ENCODE measurements at places on chromosomes 4 and X. TPM values are rescaled to one million over a fixed set of nuclear protein-coding genes. Genes with fewer than 3 reads are reported as not detected.

CT45A10 gene
- polyA plus RNA-seq = not detected

DNA sequence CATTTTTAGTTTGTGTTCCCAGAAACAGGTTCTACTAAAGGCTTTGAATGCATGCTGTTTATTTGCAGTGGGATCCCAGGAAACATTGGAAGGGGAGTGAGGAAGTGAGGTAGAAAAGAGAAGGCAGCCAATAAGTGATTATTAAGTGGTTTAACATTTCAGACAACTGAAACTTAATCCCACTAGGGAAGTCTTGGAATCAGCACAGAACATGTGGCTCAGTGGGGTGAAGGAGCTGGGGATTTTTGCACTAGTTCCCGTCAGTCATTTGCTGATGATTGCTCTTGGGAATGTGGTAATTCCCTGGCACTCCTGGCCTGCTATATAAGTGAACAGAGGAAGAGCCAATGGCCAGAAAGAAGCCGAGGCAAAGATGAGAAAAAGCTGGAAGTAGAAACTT lies 1053.0 kb upstream of the IGFBP7 start:
- DNase-seq = no peak

DNA sequence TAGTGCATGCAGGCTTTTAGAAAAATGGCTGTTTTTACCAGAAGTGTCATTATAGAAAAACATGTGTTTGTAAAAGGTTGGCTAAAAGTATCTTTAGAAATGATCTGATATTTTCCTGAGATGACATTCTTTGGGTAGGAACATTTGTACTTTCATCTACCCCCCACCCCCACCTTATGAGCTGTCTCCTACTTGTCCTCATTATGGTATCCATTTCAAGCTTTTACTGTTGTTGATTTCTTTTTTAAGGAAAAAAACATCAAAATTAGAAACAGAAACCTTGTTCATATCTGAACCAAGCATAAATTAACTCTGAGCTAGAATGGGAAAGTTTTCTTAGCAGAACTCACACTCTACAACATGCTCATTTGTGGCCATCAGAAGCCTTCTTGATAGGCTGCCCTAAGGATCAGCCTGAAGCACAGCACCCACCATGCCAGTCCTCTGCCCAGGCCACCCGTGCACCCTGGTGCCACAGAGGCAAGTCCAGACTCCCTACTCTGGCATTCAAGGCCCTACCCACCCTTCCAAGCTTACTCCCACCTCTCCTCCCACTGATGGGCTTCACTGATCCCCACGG lies 49.4 kb downstream of the NSG1 start:
- no peak for DNase-seq

DNA sequence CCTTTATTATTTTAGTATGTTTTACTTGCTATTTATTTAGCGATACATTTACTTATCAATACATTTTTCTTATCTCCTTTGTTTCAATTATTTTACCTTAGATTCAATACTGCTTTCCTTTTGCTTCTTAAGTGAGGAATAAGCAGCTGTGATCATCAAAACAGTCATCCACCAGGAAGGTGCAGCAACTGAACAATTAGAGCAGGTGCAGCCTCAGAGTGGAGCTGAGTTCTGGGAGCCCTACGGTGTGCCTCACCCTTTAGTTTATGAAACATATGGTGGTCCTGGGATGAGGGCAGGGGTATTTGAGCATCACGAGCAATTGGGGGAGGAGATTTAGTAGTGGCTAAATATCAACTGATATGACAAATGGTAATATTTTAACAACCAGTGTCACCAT lies 111.0 kb downstream of the FRYL start:
- DNase-seq = no peak

GRCh38 chrX:10177004-10177396 lies 20.2 kb downstream of the CLCN4 start:
- no peak for DNase-seq

GRCh38 chrX:40261833-40262156 lies 164.0 kb upstream of the BCOR start:
- DNase-seq = no peak

ARR3 gene
- not detected for polyA plus RNA-seq

INTS6L gene
- 6.9 TPM for polyA plus RNA-seq

HEPH gene
- 49.4 TPM for polyA plus RNA-seq

DNA sequence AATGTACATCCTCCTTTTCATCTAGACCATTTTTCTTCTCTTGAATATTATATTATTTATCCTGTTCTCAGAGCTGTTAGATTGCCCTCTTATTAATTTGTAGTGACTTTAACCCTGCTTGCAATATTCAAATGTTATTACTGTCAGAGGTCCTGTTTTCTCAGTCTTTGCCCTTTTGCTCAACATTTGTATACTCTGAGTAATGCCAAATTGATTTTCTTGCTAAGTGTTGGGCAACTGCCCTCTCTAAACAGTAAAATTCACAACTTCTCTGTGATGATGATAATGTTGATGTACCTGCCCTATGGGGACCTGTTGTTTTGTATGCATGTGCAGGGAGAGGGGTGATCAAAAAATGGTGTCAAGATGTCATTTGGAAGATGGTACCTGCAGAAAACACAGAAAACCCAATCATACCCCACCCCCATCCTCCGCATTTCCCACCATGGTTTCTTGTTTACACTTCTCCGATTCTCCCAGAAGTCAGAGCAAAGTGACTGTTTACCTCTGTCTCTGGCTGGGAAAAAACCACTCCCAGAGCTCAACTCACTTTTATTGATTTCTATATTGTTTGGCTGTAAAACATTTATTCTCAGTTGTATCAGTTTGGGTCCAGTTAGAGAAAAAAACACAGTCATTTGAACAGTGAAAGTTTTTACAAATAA lies 694.0 kb downstream of the IL1RAPL1 start:
- DNase-seq = no peak

DNA sequence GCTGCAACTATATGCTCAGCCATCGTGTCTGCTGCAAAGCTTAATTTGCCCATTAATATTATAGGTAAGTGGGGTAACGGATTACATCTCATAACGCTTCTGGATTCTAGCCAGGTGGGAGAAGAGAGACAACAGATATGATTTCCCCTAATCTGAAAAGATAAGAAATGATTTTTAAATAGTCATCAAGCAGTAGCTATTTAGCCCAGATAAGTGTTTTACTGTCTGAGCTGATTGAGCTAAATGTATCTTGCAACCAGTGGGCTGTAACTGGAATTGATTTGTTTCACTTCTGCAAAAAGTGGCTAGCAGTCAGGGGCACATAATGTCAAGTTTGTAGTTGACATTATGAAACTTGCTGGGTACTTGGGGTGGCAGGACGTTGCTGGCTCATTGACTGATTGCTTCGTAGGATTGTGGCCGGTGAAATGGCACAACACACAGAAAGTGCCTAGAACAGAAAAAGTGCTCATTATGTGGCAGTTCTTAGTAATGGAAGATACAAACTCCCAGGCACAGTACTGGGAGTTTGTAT lies 18.5 kb downstream of the LAP3 start:
- DNase-seq = no peak

GRCh38 chr4:79442422-79442821 lies 34.4 kb upstream of the GK2 start:
- DNase-seq = no peak

- DNase-seq = no peak
These were observed 184.5 kb downstream of the SPRY1 start for GRCh38 chr4:123580981-123581664.

CFAP299 gene
- 1.9 TPM for polyA plus RNA-seq

- DNase-seq = no peak
These were observed 2.1 kb downstream of the MTM1 start for GRCh38 chrX:150570512-150570911.

CFI gene
- 0.46 TPM for polyA plus RNA-seq

- no peak for DNase-seq
These were observed 119.1 kb downstream of the TSPAN5 start for GRCh38 chr4:98539299-98539698.

DNA sequence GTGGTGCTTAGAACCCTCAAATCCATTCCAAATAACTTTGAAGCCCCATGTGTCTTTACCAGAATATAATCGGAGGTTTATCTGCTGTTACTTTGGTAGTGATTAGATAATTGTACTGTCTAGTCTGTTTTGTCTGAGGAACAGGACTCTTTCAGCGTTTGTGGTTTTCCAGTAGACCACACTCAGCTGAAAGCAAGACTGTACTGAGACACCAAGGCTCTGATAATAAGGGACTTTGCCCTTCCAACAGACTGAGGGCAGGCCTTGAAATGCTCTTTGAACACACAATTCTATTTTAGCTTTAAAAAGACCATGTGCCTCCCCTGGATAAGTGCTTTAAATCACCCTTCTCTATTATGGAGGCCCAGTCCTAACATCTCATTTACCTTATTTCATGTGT lies 76.1 kb downstream of the KLHL8 start:
- DNase-seq = no peak

TMEM156 gene
- 2.3 TPM for polyA plus RNA-seq

- DNase-seq = no peak
These were observed 26.6 kb upstream of the MAN2B2 start for GRCh38 chr4:6548201-6548881.

TMPRSS11B gene
- not detected for polyA plus RNA-seq

SLC25A31 gene
- not detected for polyA plus RNA-seq

CPE gene
- 11.8 TPM for polyA plus RNA-seq

- no peak for DNase-seq
These were observed 155.9 kb downstream of the APBB2 start for GRCh38 chr4:41058426-41058825.

DNA sequence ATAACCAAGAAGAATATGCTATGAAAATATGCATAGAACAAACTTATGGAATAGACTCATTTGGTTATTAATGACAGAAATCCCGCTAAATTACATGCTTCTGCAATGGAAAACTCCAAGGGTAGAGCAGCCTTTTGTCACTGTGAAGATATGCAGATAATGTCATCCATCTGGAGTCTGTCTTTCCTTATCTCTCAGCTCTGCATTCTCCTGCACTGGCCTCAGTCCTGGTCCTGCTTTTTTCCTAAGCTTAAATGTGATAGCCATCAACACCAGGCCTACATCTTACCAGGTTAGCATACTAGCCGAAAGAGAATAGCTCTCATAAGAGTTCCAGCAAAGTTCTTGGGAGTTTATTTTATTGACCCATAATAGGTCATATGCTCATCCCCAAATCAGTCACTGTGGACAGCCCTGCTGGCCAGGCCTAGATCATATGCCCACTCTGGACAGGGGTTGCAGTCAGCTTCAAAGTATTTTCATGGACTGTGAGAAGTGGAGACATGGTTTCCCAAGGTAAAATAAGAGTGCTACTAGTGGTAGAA lies 86.5 kb upstream of the LEF1 start:
- no peak for DNase-seq

GRCh38 chr4:27024805-27025204 lies 164.2 kb downstream of the STIM2 start:
- DNase-seq = no peak

PPP1R2C gene
- not detected for polyA plus RNA-seq

DNA sequence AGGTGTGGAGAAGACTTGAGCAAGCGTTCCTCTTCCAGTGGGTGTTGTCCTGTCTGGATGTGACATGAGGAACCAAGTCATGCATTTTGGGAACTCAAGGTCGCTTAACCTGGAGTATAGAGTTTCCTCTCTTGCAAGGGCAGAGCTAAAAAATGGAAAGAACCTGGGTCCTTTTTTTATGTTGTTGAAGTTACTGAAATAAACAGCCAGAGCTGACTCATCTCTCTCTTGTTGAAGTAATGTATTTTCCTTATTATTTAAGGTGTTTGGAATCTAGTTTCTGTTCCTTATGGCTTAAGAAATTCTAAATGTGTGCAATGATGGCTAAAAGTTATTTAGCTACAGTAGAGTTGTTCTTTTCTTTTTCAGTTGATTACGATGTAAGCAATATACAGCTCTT lies 314.5 kb downstream of the CAMK2D start:
- DNase-seq = no peak

TMEM31 gene
- polyA plus RNA-seq = not detected

GRCh38 chr4:1235381-1236102 lies 13.4 kb downstream of the CTBP1 start:
- no peak for DNase-seq

DNA sequence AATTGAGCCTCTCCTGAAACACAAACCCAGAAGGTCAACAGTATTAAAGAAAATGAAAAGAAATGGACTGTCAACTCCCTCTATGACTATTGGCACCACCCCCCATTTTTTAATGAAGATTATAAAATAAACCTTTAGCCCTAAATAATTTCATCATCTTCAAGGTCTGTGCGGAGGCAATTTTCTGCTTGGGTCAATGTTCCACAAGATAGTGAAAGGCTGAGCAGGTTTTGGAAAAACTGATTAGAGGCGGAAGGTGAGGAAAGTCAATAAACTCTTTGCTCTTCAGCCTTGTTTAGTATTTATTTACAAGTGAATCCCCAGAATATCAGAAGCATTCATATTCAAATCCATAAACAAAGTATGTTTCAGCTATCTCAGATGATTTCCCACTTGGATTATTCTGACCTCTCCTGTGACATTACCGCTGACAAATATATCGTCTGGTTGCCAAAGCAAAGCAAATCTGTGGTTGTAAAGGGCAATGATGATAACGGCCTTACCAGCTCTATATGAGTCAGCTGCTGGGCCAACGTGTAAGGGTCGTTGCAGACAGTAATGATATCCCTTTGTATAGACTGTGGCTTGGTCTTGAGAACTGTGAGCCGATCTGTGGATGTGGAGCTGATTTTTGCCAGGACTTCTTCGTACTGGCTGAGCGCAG lies 24.0 kb downstream of the RASGEF1B start:
- no peak for DNase-seq

GRCh38 chr4:74793757-74794381 lies 454 bp downstream of the BTC start:
- DNase-seq = no peak

- DNase-seq = peak; percentile 43
These were observed 132.6 kb downstream of the IL15 start for GRCh38 chr4:141768954-141769353.

DNA sequence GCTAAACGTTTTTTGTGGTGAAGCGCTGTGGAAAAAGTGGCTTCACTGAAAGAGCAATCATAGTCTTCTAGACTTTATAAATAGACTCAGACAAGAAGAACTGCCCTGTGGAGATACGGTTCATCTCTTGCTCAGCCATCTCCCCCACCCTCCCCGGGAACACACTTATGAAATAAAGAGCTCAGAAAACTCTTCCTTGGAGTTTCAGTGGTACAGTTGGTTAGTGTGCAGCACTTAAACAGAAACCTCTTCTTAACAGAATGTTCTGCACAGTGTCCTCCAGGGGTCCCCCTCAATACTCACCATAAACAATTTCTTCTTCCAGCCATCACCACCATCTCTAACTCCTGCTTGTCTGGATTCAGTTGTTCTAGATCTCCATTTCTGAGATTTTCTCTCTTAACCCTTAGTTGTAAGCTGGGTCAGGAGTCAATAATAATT lies 313.0 kb downstream of the ARHGAP10 start:
- DNase-seq = no peak

GRCh38 chrX:13092455-13092941 lies 48.1 kb upstream of the FAM9C start:
- DNase-seq = no peak

- DNase-seq = no peak
These were observed 33.3 kb downstream of the REST start for GRCh38 chr4:56940971-56941370.

ITIH6 gene
- polyA plus RNA-seq = not detected

DRP2 gene
- polyA plus RNA-seq = 4.3 TPM

- DNase-seq = no peak
These were observed 13.5 kb upstream of the CXCL6 start for GRCh38 chr4:73822812-73823504.

- peak; percentile 97 for DNase-seq
These were observed 97.0 kb downstream of the AFAP1 start for GRCh38 chr4:7842384-7843279.

PSMD10 gene
- polyA plus RNA-seq = 85.3 TPM

- peak; percentile 16 for DNase-seq
These were observed 737.2 kb upstream of the SLIT2 start for GRCh38 chr4:19514276-19515070.

HSFX3 gene
- not detected for polyA plus RNA-seq

- no peak for DNase-seq
These were observed 73.3 kb downstream of the SOX3 start for GRCh38 chrX:140431521-140431920.

- no peak for DNase-seq
These were observed 51.3 kb downstream of the RBPJ start for GRCh38 chr4:26372076-26372475.
